ENCODE measurements at places on chromosomes 3 and 15.
A peak's percentile ranks its signal among the peaks of the same experiment; 100 is the strongest.

DNA sequence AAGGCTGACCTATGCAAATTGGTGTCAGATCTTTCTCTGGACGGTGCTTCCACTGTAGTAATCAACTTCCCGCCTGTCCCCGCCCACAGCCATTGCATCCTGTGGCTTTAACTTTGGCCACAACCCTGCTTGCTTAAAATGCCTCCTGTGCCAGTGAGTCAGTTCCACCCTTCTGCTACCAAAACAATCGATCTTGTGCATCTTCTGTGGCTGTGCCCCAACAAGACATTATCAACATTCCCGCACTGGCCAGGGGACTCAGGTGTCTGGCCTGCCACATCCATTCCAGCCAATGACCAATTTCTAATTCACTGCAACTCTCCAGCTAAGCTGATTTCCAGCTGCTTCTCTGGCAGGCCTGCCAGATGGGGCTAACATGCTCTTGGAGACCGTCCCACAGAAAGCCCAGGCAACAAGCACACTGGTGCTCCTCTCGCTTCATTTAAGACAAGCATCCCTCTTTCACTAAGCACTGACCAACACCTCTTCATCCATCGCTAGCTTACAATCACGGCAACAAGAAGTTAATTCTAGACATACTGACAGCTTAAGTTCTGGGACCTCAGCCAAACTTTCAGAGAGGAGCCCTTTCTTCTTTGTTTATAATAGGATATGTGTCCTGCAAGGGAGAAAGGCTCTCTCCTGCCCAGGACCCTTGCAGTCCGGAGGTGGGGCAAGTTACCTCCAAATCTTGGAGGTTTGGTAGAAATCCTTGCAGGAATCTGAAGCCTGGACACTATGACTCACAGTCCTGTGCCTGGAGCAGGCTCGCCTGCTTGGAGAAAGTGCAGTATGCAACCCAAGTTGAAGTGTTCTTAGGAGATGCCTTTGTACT, 6.7 kb downstream of the CA12 start:
- DNase-seq = no peak

GRCh38 chr3:30604093-30604492, 2.3 kb upstream of the TGFBR2 start:
- no peak for DNase-seq

- no peak for DNase-seq
Measured at GRCh38 chr3:99781761-99782160, 35.9 kb upstream of the CMSS1 start.

DNA sequence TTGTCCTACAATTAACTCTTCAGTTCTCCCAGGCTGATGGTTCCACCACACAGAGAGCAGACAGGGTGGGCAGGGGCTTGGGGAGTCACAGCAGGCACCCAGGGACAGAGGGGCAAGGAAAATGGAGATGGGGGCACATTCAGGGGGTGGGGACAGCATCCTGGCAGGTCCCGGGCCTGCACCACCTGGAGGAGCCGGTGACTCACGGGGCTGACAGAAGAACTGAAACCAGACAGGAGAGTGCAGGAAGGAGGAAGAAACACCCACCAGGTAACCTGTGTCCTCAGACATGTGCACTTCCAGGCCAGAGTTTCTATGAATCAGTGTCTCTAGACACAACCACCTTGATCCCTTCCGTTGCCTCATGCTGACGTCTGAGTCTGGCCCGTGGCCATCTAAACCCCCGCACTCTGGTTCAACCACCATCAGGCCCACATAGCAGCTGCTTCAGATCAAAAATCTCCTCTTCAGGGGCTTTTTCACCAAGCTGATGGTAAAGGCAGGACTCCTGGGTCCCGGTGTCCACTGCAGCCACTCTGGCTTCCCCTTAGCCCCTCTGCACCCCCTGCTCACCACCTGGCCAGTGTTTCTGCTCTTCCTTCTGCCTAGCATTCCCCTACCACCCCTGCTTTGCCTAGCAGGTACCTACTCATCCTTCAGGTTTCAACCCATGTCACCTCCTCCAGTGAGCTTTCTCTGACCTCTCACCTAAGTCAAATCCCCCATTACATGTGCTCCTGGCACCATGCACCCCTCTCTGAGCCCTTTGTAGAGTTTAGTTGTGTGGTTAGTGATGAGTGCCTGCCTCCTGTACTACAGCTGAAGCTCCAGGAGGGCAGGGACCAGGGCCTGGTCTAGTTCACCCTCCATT, 16.5 kb upstream of the CYP11A1 start:
- no peak for DNase-seq

DNA sequence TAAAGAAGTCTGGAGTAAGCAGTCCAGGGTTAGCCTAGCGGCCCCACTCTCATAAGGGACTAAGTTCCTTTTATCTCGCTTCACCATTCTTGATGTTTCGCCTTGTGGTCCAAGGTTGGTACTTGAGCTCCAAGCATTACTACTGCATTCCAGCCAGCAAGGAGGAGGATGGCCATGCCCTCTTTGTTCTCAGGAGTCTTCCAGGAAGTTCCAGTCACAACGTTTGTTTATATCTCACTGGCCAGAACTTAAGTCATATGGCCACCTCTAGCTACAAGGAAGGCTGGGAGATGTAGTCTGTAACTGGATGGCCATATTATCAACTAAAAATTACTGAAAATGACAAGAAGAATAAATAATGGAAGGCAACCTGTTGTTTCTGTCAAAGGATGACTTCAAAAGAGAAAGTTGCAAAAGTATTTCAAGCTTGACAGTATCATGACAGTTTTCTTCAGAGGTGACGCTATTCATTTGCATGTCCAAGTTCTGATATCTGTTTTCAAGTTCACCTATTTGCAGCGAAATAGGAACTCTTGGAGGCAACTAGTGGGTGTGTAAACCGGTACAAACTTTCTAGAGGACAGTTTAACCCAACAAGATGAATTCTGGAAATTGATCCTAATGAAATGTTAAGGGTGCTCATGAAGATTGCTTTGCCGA, 118.6 kb downstream of the PGPEP1L start:
- DNase-seq = no peak

DNA sequence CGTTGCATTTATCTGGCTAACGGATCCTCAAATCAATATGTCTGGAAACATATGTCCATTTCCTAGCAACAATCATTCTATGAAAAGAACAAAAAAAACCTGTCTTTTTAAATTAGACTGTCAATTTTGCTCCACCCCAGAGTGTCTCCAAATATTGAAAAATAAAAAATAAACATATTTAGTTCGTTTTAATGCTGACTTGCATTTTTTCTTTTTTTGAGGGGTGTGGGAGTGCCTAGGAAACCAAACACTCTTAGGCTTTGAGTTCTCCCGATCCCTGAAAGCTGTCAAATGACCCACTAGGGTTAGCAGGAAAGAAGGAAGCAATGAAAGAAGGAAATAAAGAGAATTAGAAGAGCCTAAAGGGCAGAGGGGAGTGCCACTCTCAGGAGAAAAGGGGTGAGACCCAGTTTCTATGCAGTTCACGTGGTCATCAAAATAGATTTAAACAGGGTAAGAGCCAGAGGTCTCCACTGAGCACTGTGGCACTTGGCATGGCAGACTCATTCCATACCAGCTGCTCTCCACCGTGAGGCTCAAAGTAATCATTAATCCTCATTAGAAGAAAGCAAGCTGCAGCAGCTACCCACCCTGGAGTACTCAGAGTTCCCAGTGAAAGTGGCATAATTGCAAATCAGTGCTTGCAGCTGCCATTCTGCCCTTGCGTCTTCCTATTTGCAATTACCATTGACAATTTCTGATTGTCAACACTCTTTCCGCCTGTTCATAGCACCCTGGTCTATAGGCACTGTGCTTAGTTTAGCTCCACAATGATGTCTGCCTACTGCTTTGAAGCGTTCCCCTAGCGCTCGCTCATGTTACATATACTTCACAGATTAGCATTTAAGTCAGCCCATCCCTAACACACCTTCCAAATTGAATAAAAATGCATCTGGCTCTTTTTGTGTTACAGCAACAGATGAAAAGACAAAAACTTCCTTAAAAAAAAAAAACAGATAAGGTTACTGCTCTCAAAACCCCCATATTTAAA, 32.3 kb downstream of the PDZRN3 start:
- no peak for DNase-seq

DNA sequence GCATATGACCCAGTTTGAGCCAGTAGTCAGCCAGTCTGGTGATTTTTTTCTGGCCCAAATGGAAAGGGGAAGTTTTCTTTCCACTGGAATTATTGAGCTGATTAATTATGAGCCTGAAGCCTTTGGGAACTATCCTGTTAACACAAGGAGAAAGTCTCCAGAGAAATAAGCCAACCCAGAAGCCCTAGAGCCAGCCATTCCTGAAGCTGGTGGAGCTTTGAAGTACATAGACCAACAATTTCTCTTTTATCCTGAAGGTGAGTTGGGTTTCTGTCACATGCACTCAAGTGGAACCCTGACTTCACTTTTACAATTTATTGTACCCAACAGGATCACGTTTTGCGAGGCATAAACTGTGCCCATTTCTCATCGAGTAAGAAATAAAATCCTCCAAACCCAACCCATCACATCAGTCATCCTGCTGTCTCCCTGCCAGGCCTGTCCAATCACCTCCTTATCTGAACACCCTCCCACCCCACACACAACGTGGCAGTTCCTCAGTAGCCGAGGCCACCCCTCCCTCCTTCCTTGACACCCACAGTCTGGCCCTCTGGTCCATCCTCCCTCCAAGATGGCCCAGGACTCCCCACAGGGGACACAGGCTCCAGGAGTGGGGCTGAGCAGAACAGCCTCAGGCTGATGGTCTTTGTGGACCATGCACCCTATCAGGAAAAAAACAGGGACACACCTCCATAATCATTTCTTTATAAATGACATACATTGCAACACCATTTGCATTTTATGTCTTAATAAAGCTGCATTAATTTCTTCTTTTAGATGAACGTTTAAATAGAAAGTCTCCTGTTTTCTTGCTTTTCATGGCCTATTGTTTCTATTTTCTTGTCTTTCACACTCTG, 55.7 kb upstream of the GATA2 start:
- no peak for DNase-seq

- no peak for DNase-seq
Measured at GRCh38 chr15:96766366-96766765, 435.9 kb downstream of the NR2F2 start.

- DNase-seq = no peak
Measured at GRCh38 chr3:187327845-187328244, 36.3 kb upstream of the MASP1 start.

- no peak for DNase-seq
Measured at GRCh38 chr3:42746455-42747450, 26.3 kb downstream of the CCDC13 start.

DNA sequence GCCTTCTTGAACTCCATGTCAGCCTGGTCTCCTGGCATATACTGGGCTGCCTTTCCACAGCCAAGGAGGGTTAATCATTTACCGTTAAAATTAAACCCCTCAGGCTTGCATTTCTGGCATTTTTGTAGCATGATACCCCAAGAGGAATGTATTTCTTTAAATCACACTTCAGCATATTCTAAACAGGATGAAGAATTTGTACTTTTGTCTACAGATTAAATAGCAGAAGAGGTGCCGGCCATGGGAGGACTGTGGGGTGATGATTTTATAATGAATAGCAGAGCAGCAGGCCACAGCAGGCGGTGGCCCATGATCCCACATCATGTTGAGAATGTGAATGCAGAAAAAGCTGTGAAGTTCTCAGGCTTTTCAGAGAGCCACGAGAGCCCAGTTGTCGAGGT, 90.2 kb downstream of the ARNT2 start:
- no peak for DNase-seq

DNA sequence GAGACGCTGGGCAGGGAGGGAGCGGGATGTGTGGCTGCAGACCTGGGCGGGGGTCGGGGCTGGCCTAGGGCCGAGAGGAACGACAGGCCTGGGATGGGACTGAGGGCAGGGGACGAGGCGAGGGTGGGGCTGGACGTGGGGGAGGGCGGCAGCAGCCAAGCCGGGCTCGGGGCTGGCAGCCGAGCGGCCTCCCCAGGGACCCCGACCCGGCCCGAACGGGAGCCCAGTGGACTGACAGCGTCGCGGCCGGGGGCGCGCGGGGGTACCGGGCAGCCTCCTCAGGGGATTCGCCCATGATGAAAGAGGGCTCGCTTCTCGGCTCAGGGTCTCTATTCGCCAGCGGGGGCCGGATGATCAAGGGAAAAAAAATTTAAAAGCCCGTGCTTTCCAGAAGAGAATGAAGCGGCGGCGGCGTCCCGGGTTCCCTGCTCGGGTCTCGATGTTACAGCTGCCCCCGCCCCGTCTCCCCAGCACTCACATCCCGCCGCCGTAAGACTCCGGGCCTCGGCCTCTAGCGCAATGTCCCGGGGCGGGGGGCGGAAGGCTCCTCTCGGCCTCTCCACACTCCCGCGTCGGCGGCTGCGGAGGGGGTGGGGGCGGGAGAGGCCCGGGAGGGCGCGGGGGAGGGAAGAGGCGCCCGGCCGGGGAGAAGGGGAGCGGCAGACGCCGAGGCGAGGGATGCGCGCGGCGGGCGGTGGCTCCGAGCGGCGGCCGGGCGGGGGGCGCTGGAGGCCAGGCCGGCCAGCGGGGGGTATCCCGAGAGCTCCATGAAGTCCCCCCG, 4.3 kb downstream of the PTH1R start:
- peak; percentile 82 for DNase-seq

- DNase-seq = no peak
Measured at GRCh38 chr3:43207628-43208085, 78.7 kb upstream of the SNRK start.

GRCh38 chr3:128783774-128784173, 57.8 kb downstream of the RAB7A start:
- no peak for DNase-seq

DNA sequence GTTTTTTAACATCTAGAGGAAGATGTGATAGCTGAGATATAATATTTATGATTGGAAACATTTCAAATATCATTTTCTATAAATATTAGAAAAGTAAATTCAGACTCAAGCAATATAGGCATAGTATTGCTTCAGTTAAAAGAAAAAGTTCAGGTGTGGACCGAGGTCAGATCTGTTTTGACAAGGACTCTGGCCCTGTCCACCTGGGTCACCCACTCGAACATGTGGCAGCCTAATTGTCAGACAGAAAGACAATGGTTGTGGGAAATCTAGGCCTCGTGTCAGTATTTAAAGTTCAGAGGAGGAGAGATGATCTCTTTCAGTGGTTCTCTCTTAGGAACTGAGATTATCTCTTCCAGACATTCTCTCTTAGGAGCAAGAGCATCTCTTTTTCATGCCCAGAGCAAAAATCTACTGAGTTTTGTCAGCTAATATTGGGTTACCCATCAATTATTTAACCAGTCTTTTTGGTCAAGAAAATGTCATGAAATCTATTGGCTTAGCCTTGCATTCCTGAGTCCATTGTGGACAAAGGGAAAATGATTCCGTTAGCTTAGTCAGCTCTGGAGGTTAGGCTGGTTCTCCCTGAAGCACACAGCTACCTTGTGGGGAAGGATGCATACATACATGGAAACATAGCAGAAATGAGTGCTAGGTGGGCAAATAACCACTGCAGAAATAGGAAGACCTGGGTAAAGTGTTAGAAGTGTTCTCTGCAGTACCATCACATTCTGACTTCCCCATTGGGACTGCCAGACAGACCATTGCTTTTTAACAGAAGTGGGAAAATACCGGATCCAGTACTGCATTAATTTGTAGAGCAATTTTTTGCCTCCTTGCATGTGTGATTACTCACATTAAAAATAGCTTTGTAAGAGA, 343.3 kb downstream of the GRM7 start:
- no peak for DNase-seq

GRCh38 chr15:98651036-98651481, 2.7 kb downstream of the IGF1R start:
- no peak for DNase-seq
